RPMI7951 (cell line): ENCODE measurements at places on chromosomes 13 and 19. TPM values are rescaled to one million over a fixed set of nuclear protein-coding genes. Genes with fewer than 3 reads are reported as not detected.

The OSCAR gene
- total RNA-seq = 0.12 TPM in 1 of 2 replicates, not detected in the other

The IGSF23 gene
- not detected in 2 replicates for total RNA-seq

DNA sequence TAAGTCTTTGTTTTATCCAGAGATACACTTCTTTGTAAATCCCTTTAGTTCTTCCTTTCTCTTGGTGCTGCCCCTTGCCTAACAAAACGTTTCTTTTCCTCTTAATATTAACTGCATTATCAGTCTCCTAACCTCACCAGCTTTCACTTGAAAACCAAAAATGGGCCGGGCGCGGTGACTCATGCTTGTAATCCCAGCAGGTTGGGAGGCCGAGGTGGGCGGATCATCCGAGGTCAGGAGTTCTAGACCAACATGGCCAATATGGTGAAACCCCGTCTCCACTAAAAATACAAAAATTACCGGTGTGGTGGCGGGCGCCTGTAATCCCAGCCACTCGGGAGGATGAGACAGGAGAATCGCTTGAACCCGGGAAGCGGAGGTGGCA lies 329.8 kb upstream of the MIR17HG start:
- peak; percentile 24 for DNase-seq

DNA sequence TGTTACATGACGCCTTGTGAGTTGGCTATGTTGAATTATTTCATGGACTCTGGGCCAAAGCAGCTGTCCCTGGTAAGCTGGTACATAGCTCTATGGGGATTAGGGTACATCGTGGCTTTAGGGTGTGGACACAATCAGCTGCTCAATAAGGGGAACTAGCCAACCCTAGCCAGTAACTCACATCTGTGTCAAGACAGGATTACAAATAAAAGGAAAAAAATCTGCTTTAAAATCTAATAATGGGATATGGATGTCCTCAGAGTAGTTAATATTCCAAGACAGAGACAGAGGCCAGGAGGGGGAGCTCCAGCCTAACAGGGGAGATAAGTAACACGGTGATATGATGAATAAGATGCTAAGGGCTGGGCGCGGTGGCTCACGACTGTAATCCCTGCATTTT lies 21.1 kb upstream of the ZNF766 start:
- peak; percentile 54 for DNase-seq

GRCh38 chr13:66778461-66778860 lies 451.7 kb downstream of the PCDH9 start:
- DNase-seq = no peak

- peak; percentile 49 for DNase-seq
Measured at GRCh38 chr13:20514866-20515265, 10.8 kb downstream of the CRYL1 start.

- no peak for DNase-seq
Measured at GRCh38 chr13:31503626-31504025, 235.7 kb upstream of the RXFP2 start.

- DNase-seq = no peak
Measured at GRCh38 chr19:13766095-13766481, 1.8 kb downstream of the MRI1 start.

DNA sequence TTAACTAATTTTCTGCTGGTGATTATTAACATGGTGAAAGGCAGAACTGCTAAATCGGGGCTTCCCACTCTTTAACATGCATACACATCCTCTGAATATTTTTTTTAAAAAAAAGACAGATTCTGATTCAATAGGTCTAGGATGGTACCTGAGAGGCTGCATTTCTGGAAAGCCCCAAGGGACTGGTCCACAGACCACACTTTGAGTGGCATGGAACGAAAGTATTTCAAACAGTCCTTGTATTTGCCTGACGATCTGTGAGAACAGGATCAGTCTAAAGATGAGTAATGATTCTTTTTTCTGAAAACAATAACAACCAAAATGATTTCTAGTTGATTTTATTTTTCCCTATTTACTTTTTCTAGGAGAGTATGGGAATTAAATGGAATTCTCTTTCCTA lies 16.7 kb upstream of the SPART start:
- no peak for DNase-seq

- DNase-seq = no peak
Measured at GRCh38 chr19:5086230-5086629, 117.3 kb downstream of the KDM4B start.
